Brain microvascular endothelial cell (primary cell): ENCODE measurements at places on chromosomes 3 and 15.
A peak's percentile ranks its signal among the peaks of the same experiment; 100 is the strongest.

DNA sequence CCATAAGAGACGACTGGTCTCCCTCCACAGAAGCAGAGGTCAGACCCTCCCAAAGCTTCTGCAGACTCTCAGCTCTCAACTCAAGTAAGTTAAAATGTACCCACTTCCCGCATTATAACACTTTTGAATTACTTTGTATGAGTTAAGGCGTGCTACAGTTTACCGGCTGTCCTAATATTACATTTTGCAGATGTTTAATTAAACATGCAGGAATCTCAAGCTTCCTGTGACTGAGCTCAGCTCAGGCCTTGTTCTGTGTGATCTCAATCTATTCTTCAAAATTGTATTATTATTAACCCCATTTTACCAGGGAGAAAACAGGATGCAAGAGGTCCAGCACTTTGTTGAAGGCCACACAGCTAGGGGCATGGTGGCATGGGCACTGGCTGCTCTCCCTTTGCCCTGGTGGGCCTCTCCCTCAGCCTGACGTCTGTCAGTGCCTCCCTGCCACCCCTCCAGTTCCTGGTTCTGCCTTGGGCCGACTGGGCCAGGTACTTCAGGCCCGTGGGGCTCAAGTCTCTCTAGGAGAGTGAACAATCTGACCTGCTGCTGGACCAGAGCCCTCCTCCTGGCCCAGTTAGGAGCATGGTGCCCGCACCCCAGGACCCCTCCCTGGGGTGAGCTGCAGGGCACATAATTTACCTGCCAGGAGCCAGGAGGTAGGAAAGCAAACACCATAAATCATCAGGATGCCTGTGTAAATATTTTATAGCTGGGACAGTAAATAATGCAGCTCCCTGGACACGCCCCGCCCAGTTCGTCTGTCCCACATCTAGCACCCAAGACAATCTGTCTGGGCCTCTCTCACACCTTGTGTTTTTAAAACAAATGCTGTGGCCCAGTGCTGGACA, 14.9 kb upstream of the RFT1 start:
- DNase-seq = no peak

DNA sequence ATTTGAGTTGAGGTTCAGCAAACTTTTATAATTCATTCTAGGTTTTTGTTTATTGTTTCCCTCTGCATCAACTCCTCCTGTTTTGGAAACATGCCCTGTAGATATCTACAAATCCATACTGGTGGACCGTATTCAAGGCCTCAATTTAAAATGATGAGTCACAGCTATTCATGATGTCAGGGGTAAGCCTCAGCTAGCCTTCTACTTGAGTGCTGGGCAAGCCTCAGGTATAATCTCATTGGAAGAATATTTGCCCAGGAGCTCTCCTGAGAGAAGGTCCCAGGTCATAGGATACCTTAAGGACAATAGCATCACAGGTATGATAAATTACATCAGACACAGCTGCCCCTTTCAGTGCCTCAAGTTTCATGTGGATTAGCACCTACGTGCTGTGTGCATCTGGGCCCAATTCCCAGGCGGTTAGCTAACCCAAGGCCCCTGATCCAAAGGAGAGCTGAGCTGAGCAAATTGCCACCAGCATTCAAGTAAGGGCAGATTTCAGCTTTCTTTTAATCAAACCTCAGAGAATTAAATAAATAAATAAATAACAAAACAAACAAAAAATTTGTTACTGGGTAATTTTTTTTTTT, 87.5 kb downstream of the KCNMB2 start:
- DNase-seq = no peak

- DNase-seq = no peak
Measured at GRCh38 chr3:72344236-72344635, 504.0 kb downstream of the SHQ1 start.

DNA sequence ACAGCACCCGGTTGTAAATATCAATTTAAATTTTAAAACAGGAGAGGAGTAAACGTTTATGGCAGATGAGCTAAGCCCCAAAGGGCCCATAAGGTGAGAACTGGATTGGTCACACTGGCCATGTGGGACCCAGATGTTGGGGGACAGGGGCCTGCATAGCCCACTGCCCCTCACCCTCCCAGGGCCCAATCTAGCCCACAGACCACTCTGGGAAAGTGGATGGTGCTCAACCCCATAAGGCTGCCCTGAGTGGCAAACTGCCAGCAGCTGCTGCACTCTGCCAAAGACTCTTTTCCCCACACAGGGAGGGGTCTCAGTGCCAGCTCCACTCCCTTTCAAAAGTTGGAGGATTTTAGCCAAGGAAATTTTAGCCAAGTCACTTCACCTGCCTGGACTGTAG, 42.5 kb downstream of the CCDC12 start:
- no peak for DNase-seq

GRCh38 chr3:48945432-48945831, 26.8 kb downstream of the ARIH2 start:
- DNase-seq = no peak

DNA sequence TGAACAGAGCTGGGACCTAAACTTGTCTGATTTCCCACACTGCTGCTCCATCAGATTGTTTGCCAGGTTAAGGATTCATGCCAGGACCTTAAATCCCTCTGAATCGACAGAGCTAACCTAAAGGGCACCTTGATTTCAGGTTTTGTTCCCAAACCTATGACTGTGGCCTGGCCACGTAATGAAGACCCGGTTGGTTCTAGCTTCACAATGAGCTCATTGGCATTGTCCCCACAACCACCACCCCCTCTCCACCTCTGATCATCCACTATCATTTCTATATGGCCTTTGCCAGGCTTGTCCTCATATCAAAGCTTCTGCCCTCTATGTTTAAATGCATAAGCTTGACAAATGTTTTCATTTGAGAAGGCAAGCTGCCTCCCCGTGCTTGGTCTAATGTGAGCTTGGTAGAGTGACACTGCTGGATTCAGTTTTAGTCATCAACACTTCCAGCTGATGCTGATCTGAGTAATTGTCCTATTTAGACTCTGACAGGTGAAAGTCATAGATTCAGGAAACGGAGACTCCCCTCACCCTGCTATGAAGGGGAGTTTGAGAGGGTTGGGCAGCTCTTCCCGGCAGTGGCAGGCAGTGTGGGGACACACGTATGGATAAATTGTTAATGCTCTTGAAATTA, 407.1 kb upstream of the CFAP20DC start:
- no peak for DNase-seq

DNA sequence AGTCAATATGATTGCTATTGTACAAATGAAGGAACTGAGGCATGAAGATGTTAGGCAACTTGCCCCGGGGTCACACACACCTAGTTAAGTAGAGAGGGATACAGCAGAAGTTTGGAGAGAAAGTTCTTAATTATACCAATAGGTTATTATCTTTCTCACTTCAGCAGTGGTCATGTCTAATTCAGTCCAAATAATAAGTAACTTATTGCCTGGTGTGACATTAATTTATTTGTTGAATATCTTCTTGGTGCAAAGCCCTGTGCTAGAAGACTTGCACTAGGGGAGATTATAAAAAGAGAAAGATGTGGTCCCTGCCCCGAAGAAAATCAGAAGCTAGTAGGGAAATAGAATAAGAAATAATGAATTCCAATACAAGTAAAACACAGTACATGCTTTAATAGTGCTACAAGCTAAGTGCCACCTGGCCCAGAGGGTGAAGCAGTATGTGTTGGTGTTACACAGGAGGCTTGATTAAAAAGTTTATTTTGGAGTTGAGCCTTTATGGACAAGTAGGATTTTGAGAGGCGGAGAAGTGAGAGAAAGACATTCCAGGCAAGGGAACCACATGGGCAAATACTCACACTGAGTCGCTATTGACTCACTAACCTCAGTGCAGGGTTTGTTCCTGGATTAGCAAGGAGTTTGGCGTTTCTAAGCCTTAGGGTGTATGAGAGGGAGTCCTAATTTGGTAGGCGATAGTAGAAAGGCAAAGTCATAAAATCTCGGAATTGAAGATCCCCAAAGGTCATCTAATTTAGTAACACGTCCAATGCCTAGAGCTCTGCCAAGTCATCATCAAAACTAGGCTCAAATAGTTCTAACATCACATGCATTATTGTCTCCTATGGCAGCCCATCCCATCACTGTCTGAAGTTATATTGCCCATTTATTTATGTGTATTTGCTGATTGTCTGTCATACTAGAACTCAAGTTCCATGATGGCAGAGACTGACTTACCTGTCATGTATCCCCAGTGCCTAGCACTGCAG, 19.2 kb upstream of the GSK3B start:
- DNase-seq = peak; percentile 56

DNA sequence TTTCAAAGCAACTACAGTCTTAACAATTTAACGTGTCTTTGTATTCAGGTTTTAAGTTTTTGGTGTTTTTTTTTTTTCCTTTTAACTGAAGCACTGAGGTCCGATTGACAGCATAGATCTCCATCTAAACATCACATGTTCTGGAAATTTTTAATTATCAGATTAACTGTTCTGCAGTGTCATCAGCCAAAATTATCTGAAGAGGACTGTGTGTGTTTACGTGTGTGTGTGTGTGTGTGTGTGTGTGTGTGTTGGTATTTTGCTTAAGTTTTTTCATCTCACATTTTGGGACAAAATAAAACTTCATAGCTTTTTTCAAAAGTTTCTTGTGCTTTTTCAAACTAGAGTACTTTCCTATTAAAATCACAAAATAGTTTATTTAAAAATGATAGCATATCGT, 1.8 kb downstream of the PIK3CA start:
- DNase-seq = no peak
